Activated CD4-positive, alpha-beta memory T cell treated with anti-CD3 and anti-CD28 coated beads for 36 hours (primary cell): ENCODE measurements at places on chromosomes 3 and 15. TPM values are rescaled to one million over a fixed set of nuclear protein-coding genes. Genes with fewer than 3 reads are reported as not detected.

UACA gene
- total RNA-seq, result 4.1 TPM

GRK7 gene
- total RNA-seq, result not detected

CEMIP gene
- 0.07 TPM for total RNA-seq

SLITRK3 gene
- total RNA-seq, result not detected

CPNE9 gene
- total RNA-seq, result not detected

FGF12 gene
- total RNA-seq, result not detected

MYZAP gene
- 0.63 TPM for total RNA-seq

TM6SF1 gene
- 1.9 TPM for total RNA-seq

SCN10A gene
- total RNA-seq, result not detected
